ENCODE measurements at places on chromosomes 2 and 18. TPM values are rescaled to one million over a fixed set of nuclear protein-coding genes. Genes with fewer than 3 reads are reported as not detected.

GRCh38 chr18:60024345-60024744, 124.5 kb downstream of the PMAIP1 start:
- DNase-seq = no peak

- peak; percentile 62 for DNase-seq
Measured at GRCh38 chr2:237702441-237703391, 75.3 kb downstream of the LRRFIP1 start.

DNA sequence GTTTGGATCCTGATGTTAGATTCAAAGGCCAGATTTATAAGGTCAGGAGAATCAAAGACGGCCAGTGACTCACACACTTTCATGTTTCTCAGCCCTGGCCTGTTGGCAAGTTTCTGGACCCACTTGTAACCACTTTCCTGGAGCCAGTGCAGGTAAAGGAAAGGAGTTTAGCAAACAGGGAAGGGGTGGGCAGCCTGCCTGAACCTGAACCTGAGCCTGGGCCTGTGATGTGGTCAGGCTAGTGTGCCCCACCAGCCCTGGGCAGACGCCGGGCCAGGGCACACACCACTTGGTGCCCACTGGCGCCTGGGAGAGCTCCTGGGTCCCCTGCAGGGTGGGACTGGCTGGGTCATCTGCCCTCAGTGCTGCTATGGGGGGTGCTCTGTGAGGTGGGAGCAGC, 100.5 kb upstream of the SPRED2 start:
- no peak for DNase-seq

KLHL14 gene
- 0.49 TPM for total RNA-seq

Measured in muscle of leg (tissue), 16 donors.